ENCODE measurements at places on chromosomes 5 and 9. TPM values are rescaled to one million over a fixed set of nuclear protein-coding genes. Genes with fewer than 3 reads are reported as not detected.

Gene APBA1
- 1.1 TPM for total RNA-seq

Gene BTNL3
- total RNA-seq: not detected

Gene FBLL1
- total RNA-seq: 0.84 TPM

Gene ERAP2
- total RNA-seq: 19.1 TPM
